Activated CD4-positive, alpha-beta T cell treated with anti-CD3 and anti-CD28 coated beads for 1 hour (primary cell): ENCODE measurements at places on chromosomes 2 and 18.
A peak's percentile ranks its signal among the peaks of the same experiment; 100 is the strongest.

DNA sequence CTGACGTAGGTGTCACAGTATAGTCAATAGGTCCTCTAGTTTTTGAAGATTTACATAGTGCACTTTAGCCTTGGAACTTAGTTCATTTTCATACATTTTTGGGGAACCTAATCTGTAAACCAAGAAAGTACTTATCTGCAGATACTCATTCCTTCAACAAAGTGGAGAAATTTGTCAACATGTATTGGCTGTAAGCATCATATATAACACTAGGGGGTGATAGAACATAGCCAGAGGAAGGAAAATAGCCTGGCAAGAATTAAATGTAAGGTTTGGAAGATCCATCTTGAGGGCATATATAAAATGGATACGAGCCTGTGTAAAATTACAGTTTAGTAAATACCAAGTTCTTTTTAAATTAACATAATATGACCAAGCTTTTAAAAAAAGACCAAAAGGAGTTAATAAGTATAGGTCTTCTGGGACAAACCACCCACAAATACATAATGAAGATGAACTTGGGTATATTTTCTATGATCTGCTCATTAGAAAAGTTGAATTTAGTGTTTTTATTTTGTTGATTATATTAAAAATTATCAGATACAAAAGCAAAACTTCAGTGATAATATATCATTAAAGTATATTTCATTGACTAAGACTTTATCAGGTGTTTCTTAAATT, 18.2 kb downstream of the RPL37A start:
- no peak for DNase-seq

GRCh38 chr2:28164280-28164801, 228.3 kb upstream of the FOSL2 start:
- DNase-seq = no peak

GRCh38 chr18:48022531-48023329, 92.3 kb upstream of the SMAD2 start:
- DNase-seq = no peak

DNA sequence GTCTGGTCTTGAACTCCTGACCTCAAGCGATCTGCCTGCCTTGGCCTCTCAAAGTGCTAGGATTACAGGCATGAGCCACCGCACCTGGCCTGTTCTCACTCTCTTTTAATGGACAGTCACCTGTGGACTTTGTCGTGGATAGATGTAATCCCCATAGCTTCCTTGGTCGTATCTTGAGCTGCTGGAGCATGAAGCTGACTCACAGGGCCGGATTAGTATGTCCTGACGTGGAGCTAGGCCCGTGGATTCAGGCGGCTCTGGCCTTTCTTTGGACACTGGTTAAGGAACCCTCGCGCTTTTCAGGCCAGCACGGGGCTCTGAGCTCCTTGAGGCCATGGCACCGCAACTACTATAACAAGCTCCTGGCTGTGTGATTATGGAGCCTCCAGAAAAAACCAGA, 27.5 kb upstream of the GBX2 start:
- DNase-seq = no peak

DNA sequence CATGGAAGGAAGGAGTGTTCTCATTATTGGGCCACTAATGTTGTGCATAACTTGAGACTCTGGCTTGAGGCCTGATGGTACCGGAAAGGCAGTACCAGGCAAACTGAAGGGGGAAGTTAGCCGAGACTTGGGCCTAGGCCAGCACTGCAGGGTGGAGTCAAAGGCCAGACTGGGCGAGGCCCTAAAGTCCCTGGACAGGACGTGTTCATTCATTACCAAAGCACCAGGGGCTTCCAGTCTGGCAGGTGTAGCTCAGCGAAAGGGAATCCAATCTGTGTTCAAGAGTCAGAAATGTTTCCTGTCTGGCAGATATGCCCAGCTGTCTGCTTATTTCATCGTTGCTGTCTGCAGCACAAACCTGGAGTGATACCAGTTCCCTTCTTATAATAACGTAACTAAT, 4.7 kb upstream of the ITSN2 start:
- DNase-seq = no peak

DNA sequence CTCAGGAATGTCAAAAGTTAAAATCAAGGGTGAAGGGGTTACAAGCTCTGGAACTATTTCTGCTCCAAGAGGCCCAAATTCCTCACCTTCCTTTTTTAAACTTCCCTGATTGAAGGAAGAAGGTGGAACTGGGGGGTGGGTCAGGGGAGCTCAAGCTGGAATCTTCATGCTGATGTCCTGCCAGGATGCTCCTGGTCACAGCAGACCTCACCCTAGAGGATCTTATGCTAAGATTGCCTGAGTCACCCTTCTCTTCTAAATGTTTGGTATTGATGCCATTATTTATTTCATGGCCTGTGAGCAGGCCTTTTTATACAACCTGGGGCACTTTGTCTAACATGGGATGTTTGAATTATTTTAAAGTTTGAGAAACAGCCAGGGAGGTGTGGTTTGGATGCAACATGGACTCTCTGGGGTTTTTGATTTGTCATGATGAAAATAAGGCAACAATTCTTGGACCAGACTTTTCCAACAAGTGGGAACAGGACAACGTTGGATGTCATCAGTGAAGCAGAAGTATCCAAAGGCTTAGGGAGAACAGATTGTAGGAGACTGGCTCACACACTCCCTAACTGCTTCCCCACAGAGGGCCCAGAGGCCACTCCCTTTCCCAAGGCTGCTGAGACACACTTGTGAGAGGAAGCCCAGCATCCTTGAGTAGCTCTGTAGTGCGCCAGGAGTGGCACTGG, 420.2 kb upstream of the MEX3C start:
- DNase-seq = no peak

DNA sequence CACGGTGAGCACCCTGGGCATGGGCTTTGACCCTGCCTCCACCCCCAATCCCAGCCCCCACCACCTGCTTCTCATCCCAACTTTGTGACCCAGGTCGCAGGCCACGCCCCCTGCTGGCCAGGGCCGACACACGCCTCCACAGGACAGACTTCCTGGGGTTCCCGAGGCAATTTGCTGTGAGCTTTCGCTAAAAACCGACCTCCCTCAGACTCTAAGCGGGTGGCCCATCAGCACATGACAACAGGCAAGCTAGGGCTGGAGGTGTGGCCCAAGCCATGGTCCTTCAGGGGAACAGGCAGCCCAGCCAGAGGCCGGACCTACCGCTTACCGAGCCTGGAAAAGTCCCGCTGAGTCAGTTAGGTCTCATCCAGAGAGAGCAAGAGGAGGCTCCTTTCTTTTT, 31.9 kb downstream of the C1QL2 start:
- peak; percentile 12 for DNase-seq

- DNase-seq = no peak
Observed at GRCh38 chr2:29187926-29188325, 72.7 kb downstream of the CLIP4 start.

DNA sequence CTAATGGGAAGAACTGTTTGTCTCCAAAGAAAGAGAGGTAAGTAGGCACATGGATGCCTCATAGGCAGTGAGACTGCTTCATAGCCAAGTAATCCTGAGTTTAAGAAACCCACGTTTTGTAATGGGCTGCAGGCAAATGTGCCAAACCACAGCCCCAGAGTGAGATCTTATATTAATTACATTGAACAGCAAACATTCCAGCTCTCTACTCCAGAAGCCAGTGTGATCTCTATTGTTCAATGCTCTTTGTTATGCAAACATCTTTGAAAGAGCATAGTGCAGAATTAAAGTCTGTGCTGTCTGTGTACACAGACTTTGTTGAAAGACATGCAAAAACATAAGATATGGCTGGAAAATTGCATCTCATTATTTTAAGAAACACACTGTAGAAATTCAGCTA, 720.8 kb upstream of the REG3G start:
- DNase-seq = no peak

DNA sequence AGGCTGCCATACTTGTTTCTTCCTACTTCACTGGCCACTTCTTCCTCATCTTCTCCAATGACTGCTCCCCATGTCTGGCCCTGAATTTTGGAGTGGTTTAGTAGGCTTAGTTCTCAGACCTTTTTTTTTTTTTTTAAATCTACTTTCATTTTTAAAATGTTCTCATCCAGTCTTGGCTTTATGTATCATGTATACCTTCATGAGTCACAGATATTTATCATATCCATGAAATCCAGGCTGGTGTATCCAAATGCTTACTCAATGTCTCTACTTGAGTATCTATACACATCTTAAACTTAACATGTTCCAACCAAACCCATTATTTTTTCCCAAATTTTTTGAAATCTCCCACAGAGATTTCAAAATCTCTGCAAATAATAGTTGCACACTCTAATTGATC, 26.3 kb upstream of the CFAP36 start:
- no peak for DNase-seq

DNA sequence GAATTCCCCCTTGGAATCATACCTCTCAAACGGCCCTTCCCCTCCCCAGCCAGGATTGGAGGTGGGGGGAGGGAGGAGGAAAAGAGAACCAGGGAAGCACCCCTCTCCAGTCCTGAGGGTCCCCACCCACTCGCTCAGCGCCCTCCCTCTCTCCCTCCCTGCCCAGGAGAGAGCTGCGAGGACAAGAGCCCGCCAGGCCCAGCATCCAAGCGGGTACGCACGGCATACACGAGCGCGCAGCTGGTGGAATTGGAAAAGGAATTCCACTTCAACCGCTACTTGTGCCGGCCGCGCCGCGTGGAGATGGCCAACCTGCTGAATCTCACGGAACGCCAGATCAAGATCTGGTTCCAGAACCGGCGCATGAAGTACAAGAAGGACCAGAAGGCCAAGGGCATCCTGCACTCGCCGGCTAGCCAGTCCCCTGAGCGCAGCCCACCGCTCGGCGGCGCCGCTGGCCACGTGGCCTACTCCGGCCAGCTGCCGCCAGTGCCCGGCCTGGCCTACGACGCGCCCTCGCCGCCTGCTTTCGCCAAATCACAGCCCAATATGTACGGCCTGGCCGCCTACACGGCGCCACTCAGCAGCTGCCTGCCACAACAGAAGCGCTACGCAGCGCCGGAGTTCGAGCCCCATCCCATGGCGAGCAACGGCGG, 14.4 kb downstream of the HOXD3 start:
- no peak for DNase-seq

- DNase-seq = no peak
Observed at GRCh38 chr2:127196998-127197397, 23.1 kb downstream of the CYP27C1 start.

- no peak for DNase-seq
Observed at GRCh38 chr2:136132825-136133155, 14.8 kb upstream of the CXCR4 start.

- no peak for DNase-seq
Observed at GRCh38 chr2:43043553-43043870, 182.9 kb downstream of the ZFP36L2 start.

GRCh38 chr2:88933980-88934379, 242.5 kb downstream of the RPIA start:
- no peak for DNase-seq

- DNase-seq = no peak
Observed at GRCh38 chr2:233474308-233475160, 92.0 kb downstream of the USP40 start.

DNA sequence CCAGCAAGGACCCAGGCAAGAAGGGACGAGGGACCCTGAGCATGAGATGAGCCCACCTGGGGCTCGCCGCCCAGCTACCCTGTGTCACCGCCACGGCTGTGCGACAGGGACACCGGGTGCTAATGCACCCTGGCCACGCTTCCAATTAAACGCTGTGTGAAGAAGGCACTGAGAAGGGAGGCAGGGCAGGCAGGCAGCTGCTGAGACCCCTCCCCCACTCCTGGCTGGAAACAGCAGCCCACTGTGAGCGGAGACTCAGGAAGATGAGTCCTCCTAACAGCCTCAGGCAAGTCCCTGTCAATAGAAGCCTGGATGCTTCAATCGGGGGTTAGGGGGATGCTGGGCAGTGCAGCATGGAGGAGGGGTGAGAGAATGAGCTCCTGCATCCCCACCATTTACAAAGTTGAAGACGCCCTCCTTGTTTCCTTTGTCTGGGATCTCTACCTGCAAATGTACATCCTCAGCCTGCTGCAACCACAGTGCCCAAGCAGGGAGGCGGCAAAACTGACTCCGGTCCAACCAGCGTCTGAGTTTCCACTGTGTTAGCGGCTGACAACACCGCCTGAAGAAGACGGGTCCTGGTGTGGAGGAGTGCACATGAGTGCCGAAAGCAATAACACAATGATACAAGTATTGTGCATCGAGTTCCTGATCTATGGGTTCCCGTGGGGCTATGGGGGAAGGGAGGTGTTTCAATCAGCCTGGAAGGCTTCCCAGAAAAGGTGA, 12.8 kb downstream of the TMEM163 start:
- DNase-seq = no peak

DNA sequence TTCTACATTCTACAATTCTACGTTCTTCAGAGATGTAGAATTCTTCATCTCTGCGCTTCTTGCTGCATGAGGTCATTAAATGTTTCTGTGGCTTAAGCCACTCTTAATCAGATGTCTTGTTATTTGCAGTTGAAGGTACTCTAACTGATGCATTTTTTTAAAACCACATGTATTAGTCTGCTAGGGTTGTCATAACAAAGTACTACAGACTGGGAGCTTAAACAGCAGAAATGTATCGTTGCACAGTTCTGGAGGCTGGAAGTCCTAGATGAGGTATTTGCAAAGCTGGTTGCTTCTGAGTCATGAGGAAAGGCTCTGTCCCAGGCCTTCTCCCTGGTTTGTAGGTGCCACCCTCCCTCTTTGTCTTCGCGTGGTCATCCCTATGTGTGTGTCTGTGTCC, 176.3 kb upstream of the GLI2 start:
- no peak for DNase-seq

GRCh38 chr2:119181391-119181790, 22.8 kb upstream of the C1QL2 start:
- no peak for DNase-seq

DNA sequence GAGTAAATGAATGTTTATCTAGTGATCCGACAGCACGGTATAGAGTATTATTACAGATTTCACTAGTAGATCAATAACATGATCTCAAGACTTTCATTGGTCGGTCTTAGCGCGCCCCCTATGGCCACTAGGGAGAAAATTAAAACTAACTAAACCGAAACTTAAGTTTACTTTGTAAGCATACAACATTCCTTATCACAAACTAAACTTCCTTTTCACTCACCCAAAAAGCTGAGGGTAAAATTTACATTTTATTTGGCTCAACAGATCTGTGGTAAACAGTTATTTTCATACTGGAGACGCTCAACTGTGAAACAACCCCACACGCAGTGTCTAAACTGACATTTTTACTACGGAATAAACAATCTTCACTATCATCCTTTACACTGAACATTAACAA, 215.6 kb upstream of the MAP2 start:
- no peak for DNase-seq

DNA sequence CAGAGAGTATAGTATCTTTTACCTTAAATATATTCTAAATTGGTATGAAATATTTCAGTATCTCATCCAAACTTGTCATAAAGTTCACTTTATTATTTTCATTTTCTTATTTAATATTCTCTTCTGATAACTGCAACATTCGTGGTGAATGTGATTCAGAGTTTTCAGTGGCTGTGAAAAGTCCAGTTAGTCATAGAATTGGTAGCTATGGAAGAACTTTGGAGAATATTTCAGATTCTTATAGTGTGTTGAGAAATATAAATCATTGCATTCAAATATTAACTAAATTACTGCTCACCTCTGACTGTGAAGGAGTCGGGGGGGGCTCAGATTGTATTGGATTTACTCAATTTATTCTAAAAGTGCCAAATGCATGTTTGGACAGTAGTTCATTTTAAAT, 178.6 kb upstream of the VWC2L start:
- no peak for DNase-seq
